ENCODE measurements at places on chromosomes 3 and 15.

DNA sequence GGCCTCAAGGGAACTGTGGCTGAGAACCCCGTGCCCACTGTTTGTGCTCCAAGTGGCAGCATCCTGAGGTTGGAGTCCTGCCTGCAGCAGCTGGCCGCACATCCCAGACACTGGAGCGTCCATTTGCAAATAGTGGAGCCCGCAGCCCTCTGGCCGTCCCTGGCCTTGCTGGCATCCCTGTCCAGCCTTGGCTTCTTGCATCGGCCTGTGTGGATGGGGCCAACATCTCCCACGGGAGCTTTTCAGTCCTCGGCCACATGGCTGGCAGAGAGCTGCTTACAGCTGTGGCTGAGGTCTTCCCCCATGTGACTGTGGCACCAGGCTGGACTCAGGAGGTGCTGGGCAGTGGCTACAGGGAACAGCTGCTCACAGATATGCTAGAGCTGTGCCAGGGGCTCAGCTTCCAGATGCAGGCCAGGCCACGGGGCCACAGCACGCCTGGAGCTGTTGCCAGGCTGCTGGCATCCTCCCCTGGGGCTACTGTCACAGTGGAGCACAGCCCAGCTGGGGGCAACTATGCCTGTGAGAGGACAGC is 71.2 kb downstream of the FAM43A start:
- DNase-seq: no peak

DNA sequence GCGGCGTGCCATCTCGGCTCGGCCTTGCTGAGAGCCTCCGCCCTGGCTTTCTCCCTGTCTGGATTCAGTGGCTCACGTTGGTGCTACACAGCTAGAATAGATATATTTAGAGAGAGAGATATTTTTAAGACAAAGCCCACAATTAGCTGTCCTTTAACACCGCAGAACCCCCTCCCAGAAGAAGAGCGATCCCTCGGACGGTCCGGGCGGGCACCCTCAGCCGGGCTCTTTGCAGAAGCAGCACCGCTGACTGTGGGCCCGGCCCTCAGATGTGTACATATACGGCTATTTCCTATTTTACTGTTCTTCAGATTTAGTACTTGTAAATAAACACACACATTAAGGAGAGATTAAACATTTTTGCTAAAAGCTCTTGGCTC is 54.1 kb downstream of the PLXNA1 start:
- no peak for DNase-seq

GRCh38 chr3:109140318-109140717 is 3.8 kb downstream of the C3orf85 start:
- no peak for DNase-seq

DNA sequence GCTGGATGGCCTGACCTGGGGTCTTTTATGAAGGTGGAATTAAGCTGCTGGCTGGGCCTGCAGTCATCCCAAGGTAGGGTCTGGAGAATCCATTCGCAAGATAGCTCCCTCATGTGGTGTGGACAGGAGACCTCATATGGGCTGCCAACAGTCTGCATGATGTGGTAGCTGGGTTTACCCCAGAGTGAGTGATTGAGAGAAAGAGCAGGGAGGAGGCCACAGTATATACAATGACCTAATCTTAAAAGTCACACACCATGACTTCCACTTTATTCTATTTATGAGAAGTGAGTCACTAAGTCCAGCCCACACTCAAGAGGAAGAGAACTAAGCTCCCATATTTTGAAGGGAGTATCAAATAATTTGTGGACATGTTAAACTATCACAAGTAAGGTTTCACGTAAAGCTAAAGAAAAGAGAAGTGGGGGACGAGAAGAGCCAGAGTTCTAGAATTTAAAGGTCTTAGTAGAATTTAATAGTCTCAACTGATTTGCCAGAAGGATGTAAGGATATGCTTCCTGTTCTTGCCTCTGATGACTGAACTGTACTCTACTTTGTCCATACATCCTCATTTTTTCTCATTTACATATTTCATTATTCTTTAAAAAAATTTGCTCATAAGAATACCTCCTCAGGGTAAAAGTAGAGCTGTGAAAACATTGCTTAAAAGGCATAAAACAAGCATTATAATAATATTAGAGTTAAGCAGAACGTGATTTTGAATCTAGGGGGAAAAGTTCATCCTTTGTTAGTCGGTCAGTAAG is 184.4 kb downstream of the PEX5L start:
- DNase-seq: no peak

- no peak for DNase-seq
These were observed 21.5 kb upstream of the CHD2 start for GRCh38 chr15:92878593-92879053.

DNA sequence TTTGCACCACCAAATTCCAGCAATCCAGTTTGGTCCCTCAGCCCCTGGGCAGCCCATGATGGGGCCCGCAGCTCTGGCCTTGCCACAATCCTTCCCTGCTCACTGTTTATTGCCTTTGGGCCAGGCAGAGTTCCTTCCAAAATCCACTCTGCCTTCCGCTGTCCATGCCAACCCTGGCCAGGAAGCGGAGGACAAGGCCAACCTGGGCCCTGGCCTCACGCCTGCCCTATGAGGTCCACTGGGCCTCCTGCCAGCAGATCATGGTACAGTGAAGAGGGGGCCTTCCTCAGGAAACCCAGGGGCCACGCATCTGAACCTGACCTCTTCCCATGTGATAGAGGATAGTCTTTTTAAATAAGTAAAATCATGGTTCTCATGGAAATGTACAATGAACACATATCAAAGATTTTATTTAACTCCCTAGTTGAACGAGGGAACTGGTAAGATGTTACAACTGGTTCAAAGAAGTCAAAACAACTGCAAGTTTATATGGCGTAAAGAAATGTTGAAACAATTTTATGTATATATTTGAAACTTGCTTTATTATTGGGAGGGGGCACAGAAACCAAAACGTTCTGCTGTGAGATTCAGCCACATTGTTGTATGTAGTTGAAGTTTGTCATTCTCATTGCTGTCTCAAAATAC is 95.8 kb upstream of the TNFAIP8L3 start:
- no peak for DNase-seq

GRCh38 chr15:90603893-90604292 is 74.2 kb downstream of the CRTC3 start:
- no peak for DNase-seq

DNA sequence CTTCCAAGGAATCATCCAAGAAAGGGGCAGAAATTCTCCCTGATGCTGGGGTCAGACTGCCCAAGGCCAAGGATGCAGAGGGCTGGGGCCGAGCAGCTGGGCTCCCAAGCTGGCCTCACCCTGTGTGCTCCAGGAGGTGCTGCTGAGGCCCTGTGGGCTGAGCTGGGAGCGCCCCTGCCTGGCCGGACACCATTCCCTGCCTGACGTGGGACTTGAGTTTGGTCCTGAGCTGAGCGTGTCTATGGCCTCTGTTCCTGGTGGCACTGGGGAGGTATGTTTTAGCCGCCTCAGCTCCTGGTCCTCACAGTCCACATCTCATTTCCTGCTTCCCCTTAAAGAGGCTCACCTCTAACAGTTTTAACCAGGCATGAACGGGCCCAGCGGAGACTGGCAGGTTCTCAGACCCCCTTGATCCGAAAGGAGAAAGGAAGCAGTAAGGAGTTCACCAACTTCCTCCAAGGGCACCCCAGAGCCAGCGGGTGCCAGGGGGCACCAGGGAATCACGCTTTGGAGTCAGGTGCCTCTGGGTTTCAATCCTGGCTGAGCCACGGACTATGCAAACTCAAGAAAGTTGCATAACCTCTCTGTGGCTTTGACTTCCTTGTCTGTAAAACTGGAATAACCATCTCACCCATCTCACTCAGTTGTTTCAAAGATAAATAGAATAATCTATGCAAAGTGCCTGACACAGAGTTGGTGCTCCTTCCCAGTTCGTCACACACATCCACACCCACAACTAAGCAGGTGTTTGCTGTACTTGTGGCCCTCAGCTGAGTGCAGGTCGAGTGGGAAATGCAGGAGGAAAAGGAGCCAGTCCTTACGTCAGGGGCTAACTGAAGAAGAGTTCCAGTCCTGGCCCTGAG is 48.6 kb downstream of the SLC12A8 start:
- no peak for DNase-seq

- no peak for DNase-seq
These were observed 234.5 kb downstream of the SATB1 start for GRCh38 chr3:18190646-18191045.

- no peak for DNase-seq
These were observed 85.4 kb upstream of the TPM1 start for GRCh38 chr15:62957130-62957529.

- DNase-seq: no peak
These were observed 76.9 kb upstream of the RGMA start for GRCh38 chr15:93165734-93166470.

- DNase-seq: no peak
These were observed 155.3 kb downstream of the MEX3B start for GRCh38 chr15:81890496-81890895.

DNA sequence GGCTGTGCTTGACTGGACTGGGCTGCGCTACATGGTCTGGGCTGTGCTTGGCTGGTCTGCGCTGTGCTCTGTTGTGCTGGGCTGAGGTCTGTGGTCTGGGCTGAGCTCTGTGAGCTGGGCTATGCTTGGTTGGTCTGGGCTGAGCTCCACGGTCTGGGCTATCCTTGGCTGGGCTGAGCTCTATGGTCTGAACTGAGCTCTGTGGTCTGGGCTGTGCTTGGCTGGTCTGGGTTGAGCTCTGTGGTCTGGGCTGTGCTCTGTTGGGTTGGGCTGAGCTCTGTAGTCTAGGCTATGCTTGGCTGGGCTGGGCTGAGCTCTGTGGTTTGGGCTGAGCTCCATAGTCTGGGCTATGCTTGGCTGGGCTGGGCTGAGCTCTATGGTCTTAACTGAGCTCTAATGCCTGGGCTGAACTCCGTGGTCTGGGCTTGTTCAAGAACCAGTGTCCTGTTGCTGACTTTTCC is 92.0 kb downstream of the PLXNA1 start:
- DNase-seq: no peak

GRCh38 chr3:7272203-7272602 is 411.3 kb downstream of the GRM7 start:
- no peak for DNase-seq

DNA sequence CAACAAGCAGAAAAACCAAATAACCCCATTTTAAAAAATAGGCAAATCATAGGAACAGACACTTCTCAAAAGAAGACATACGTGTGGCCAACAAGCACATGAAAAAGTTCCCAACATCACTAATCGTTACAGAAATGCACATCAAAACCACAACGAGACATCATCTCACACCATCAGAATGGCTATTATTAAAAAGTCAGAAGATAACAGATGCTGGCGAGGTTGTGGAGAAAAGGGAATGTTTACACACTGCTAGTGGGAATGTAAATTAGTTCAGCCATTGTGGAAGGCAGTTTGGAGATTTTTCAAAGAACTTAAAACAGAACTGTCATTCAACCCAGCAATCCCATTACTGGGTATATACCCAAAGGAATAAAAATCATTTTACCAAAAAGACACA is 60.7 kb downstream of the ABI3BP start:
- DNase-seq: no peak

DNA sequence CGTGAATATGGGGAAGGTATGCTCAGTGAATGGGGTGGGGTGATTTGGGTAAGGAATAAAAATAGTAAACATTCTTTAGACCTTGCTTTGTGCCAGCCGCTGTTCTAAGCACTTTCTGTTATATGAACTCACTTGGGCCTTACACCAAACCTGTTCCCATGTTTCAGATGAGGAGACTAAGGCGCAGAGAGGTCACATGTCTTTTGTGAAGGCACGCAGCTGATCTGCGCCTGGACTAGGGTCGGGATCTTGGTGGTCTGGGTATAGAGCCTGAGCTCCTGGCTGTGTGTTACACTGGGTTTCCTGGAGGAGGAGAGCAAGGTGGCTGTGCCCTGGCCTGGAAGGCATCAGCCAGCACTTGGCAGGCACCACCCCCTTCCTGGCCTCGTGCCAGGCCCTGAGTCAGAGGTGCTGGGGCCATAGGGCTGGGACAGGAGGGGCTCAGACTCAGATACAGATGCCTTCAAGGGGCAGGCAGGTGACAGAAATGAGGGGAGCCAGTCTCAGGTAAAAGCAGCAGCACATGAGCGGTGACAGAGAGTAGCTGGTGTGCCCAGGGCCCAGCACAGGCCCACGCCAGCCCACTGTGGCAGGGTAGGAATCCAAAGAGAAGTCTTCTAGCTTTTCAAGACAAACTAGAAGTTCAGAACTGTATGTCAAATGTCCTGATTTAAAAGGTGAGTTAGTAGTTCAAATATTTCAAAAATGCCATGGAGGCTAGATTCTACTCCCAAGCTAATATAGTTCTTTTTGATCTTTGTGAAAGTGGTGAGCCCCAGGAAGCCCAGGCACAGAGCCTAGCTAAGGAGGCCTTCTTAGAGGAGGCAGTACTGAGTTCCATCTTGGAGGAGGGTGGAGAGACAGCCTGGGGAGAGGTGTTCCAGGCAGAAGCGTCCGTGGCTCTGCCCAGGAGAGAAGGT is 83.1 kb downstream of the DNAJB8 start:
- peak; percentile 71 for DNase-seq

DNA sequence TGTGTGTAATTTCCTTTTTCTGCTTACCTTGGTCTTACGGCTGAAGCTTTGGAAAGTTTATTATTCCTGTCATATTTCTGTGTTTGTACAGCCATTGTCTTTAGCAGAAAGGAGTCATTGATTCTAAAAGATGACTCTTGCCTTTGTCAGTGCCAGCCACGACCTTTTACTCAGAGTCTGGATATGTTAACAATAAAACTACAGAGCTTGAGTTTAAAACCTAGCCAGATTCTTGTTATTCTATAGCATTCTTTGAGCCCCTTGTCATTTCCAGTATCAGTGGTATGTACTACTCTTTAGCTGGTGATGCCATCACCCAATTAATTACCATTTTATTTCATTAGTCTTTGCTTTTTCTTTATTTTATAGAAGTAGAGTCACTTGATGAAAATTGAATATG is 142.4 kb downstream of the TCF12 start:
- no peak for DNase-seq

DNA sequence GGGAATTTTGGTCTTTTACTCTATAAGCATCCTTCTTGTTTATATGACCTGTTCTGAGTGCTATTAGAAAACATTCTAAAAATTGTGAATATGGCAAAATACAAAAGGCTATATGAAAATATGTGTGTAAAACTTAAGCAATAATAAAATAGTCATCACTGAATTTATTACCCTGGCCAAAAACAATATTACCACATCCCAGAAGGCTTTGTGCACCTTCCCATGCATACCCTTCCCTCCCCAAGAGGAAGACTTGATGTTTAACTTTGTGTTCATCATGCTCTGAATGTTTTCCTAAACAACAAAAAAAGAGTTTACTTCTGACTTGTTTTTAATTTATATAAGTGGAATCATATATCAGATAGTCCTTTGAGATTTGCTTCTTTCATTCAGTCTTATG is 155.1 kb upstream of the TNIK start:
- DNase-seq: no peak

- peak; percentile 79 for DNase-seq
These were observed at the start of gene SATB1 for GRCh38 chr3:18424729-18425640. SATB1 (minus strand) TSS chr3:18425339; CDS start chr3:18420967, 4,372 bp downstream.
